ENCODE measurements at places on chromosomes 4 and X.

DNA sequence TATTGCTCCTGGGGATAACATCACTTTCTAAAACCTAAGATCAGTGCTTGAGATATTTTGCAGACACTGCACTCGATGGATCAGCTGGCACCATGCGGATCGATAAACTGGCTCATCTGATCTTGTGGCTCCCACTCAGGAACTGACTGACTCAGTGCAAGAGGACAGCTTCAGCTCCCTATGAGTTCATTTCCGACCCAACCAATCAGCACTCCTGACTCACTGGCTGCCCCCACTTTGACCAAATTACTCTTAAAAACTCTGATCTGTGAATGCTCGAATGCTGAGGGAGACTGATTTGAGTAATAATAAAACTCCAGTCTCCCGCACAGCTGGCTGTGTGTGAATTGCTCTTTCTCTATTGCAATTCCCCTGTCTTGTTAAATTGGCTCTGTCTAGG, 110.1 kb downstream of the ANAPC4 start:
- no peak for DNase-seq

DNA sequence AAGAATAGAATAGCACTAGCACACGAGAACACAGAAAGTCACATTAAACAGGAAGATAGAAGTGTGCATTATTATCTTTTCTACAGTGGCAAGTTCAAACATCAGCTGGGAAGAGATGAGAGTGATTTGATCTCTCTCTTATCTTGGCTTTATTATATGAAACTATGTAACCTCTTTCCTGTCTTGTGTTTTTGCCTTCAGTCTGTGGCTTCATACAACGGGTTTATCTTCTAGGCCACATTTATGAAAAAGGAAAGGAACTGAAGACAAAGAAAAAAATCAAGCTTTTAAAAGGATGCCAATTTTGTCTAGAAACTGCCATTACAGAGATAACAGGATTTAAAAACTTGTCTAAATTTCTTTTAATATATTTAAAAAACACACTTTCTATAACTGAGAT, 983.6 kb downstream of the RPA4 start:
- DNase-seq: no peak

- DNase-seq: no peak
Observed at GRCh38 chrX:10326578-10326977, 169.8 kb downstream of the CLCN4 start.

- no peak for DNase-seq
Observed at GRCh38 chr4:101089168-101089567, 258.2 kb downstream of the PPP3CA start.

GRCh38 chr4:166816890-166817289, 417.4 kb downstream of the SPOCK3 start:
- no peak for DNase-seq

- DNase-seq: no peak
Observed at GRCh38 chrX:124338733-124339514, 6.5 kb downstream of the TEX13D start.

All from T-helper 2 cell treated with Interferon-gamma antibody and Interleukin-4, amounts not matched to agents 5 μg/mL and 100 μg/mL, for 36 hours (primary cell).